HFFc6 (cell line): ENCODE measurements at places on chromosomes 3 and 15.
A peak's percentile ranks its signal among the peaks of the same experiment; 100 is the strongest.

DNA sequence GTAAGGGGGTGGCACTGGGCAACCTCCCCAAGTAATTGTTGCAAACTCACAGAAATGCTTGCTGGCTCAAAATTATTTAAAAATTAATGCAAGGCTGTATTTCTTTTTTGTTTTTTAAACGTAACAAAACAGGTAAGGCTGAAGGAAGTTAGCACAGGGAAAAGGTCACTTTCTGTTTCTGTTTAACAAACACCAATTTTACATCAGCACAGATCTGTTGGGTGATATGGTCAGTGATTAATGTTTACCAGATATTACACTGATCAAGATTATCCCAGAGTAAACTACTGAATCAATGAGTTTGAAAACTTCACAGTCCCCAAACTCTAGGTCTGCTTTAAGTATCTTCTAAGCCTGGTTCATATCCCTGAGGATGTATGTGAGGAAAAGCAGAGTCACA is 558.0 kb downstream of the FOXP1 start:
- H3K4me1 ChIP-seq: peaks cover 32% of the 10 kb centered on the region
- no peak overlapping the region for H3K4me3 ChIP-seq
- H3K27me3 ChIP-seq: no peaks in the 10 kb centered on the region; the same call in none of the 2 replicates
- DNase-seq: no peak
- H3K27ac ChIP-seq: no peak overlapping the region

GRCh38 chr15:60534546-60534945 is 55.6 kb upstream of the ICE2 start:
- H3K36me3 ChIP-seq: no peaks in the 10 kb centered on the region
- no peak overlapping the region for H3K4me3 ChIP-seq
- H3K27me3 ChIP-seq: peaks cover 3% of the 10 kb centered on the region; the same call in 1 of the 2 replicates
- no peaks in the 10 kb centered on the region for H3K4me1 ChIP-seq

GRCh38 chr15:44537735-44538240 is 841 bp downstream of the EIF3J start:
- no peak for DNase-seq
- H3K36me3 ChIP-seq: peaks cover 57% of the 10 kb centered on the region
- peak overlapping the region; percentile 95 for H3K4me3 ChIP-seq
- peaks cover 5% of the 10 kb centered on the region for H3K27me3 ChIP-seq

DNA sequence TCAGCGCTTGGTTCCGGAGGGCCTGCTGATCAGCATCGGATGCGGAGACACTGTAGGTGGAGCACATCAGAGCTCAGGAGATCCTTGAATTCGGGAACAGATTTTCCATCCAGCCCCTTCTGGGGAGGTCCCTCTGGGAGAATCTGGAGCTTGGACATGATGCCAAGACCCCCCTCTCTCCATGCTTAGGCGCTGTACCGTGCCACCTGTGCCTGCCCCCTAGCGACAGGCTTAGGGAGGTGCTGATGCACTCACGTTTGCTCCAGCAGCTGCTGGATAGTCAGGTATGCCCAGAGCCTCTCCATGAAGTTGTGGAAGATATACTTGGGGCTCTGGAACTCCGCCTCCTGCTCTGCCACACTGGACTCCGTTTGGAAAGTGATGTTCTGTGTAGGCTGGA is 9.7 kb downstream of the ITIH4 start:
- H3K27me3 ChIP-seq: peaks cover 4% of the 10 kb centered on the region; the same call in 1 of the 2 replicates
- H3K4me1 ChIP-seq: no peaks in the 10 kb centered on the region
- H3K36me3 ChIP-seq: no peaks in the 10 kb centered on the region

- H3K4me3 ChIP-seq: peak overlapping the region; percentile 96
- peak overlapping the region; percentile 91 for H3K27ac ChIP-seq
- peaks cover 2% of the 10 kb centered on the region; the same call in 1 of the 2 replicates for H3K27me3 ChIP-seq
- peaks cover 21% of the 10 kb centered on the region for H3K36me3 ChIP-seq
- peaks cover 26% of the 10 kb centered on the region for H3K4me1 ChIP-seq
- DNase-seq: no peak
Measured at GRCh38 chr15:51970132-51970817, 1.3 kb downstream of the LEO1 start.

DNA sequence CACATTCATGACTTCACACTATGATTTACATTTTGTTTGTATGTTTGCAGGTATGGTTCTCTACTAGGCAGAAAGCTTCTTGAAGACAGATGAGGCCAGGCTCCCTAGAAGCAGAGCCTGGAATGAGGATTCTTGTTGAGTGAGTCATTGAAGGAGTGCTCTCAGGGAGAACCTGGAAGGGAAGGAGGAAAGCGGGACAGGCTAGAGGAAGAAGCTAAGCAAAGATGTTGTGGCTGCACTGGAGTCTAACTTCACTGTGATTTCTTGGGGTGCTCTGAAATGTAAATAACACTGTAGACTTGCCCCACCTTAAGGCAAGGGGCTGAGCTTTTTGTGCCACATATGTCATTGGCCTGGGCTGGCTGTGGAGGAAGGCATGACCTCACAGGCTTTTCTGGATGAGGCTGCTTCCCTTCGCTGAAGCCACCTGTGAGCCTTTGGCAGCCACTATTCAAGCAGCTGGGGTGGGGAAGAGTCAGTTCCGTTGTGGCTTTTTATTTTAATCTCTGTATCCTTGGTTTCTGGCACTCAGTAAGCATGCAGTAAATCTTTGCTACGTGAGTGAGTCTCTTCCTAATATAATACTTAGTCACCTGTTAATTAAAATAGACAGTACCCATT is 307.3 kb downstream of the SV2B start:
- H3K27ac ChIP-seq: no peak overlapping the region
- no peaks in the 10 kb centered on the region; the same call in 1 of the 2 replicates for H3K27me3 ChIP-seq
- H3K4me1 ChIP-seq: peaks cover 6% of the 10 kb centered on the region; the same call in 1 of the 2 replicates
- H3K36me3 ChIP-seq: no peaks in the 10 kb centered on the region

DNA sequence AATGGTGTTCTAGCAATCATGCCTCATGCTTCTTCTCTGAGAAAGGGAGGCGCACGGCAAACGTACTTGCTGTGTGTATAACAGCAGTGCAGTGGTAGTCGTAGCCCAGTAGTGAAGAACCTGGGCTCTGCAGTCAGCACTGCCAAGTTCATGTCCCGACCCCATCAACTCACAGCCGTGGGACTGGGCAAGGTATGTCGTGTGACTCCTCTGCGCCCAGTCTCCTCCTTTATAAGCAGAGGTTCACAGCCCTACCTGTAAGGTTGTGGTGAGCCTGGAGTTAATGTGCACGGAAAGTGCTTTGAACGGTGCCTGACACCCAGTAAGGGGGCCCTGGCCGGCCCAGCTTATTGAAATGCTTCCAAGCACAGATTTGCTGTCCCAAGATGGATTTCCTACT is 26.6 kb downstream of the EHD4 start:
- H3K4me3 ChIP-seq: no peak overlapping the region
- peaks cover 2% of the 10 kb centered on the region for H3K27me3 ChIP-seq
- H3K27ac ChIP-seq: peak overlapping the region; percentile 98
- peaks cover 86% of the 10 kb centered on the region for H3K4me1 ChIP-seq

DNA sequence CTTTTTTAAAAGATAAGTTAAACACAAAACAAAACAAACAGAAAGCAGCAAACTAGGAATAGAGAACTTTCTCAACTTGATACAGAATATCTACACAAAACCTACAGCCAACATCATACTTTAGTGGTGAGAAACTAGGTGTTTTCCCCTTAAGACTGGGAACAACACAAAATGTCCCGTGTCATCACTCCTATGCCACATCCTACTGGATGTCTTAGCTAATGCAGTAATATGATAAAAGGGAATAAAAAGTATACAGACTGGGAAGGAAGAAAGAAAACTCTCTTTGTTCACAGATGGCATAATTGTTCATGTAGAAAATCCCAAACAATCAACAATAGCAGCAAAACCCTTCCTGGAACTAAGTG is 45.9 kb downstream of the TMEM45A start:
- no peak overlapping the region for H3K4me3 ChIP-seq
- no peak for DNase-seq
- peaks cover 19% of the 10 kb centered on the region for H3K36me3 ChIP-seq
- H3K27me3 ChIP-seq: no peaks in the 10 kb centered on the region
- no peak overlapping the region for H3K27ac ChIP-seq

- H3K4me3 ChIP-seq: no peak overlapping the region
- peaks cover 10% of the 10 kb centered on the region; the same call in 1 of the 2 replicates for H3K36me3 ChIP-seq
- no peak overlapping the region for H3K27ac ChIP-seq
Measured at GRCh38 chr3:29339016-29339833, 58.4 kb downstream of the RBMS3 start.

- H3K27me3 ChIP-seq: no peaks in the 10 kb centered on the region; the same call in 1 of the 2 replicates
- H3K27ac ChIP-seq: no peak overlapping the region
- peaks cover 13% of the 10 kb centered on the region for H3K36me3 ChIP-seq
- no peak overlapping the region for H3K4me3 ChIP-seq
- peaks cover 26% of the 10 kb centered on the region for H3K4me1 ChIP-seq
- no peak for DNase-seq
Measured at GRCh38 chr3:188305220-188305619, 151.3 kb downstream of the LPP start.

DNA sequence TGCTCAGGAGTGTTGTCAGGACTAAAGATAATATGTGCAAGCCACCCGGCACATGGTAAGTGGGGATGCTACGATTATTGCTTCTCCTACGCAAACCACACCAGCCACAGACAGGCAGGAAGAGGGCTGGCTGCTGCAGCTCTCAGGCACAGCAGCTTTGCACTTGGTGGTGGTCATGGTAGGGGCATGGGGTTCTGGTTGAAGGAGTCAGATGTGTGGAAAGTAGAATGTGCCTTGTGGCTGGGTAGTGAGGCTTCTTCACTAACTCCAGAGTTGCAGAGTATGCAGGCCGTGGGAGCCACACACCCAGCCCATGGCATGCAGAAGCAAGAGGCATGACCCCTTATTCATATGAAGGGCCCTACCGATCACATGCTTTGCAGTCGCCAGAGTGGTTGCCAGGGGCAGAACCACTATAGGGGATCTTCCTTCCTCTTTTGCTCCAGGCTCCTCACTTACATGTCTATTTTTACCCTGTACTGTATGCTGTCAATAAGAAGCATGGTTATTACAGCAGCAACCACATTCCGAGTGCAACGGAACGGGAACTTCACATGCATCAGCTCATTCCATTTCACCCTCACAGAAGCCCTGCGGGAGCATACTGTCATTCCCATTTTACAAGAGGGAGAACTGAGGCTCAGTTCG is 59.2 kb upstream of the HERC1 start:
- no peak for DNase-seq
- peaks cover 16% of the 10 kb centered on the region for H3K4me1 ChIP-seq
- H3K27ac ChIP-seq: no peak overlapping the region
- H3K4me3 ChIP-seq: no peak overlapping the region
- H3K27me3 ChIP-seq: peaks cover 5% of the 10 kb centered on the region

GRCh38 chr15:92244703-92245102 is 149.0 kb upstream of the ST8SIA2 start:
- DNase-seq: no peak
- H3K4me3 ChIP-seq: no peak overlapping the region
- H3K27ac ChIP-seq: no peak overlapping the region
- H3K36me3 ChIP-seq: 0 out of 2 replicates have a peak, but pooled peaks cover 5% of the 10 kb centered on the region

DNA sequence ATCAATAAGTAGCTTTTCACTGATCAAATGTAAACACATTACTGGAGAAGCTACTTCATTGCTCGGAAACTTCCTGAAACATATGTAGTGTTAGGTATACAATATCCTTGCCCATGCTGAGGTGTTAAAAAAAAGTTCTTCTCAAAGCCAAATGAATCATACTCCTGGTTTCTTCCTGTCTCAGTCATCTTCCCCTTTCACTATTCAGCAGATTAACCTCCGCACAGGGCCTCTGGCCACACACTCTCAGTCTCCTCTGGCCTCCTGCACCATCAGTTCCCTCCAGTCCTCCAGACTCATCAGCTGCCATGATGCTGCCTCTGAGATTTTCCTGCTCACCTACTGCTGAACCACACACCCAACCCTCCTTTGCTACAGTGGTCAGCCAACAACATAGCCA is 70.5 kb upstream of the BOC start:
- no peaks in the 10 kb centered on the region for H3K36me3 ChIP-seq
- H3K27ac ChIP-seq: no peak overlapping the region
- no peaks in the 10 kb centered on the region for H3K4me1 ChIP-seq
- peaks cover 11% of the 10 kb centered on the region for H3K27me3 ChIP-seq
- DNase-seq: no peak

GRCh38 chr3:174132006-174132405 is 727.1 kb upstream of the NAALADL2 start:
- no peaks in the 10 kb centered on the region for H3K36me3 ChIP-seq
- H3K4me3 ChIP-seq: no peak overlapping the region; the same call in 1 of the 2 replicates
- no peaks in the 10 kb centered on the region for H3K27me3 ChIP-seq

- H3K4me3 ChIP-seq: no peak overlapping the region
- H3K4me1 ChIP-seq: peaks cover 10% of the 10 kb centered on the region
- DNase-seq: peak; percentile 2
- peaks cover 5% of the 10 kb centered on the region for H3K27me3 ChIP-seq
- H3K36me3 ChIP-seq: no peaks in the 10 kb centered on the region
- no peak overlapping the region for H3K27ac ChIP-seq
Measured at GRCh38 chr3:169581633-169582032, 81.9 kb downstream of the MECOM start.

DNA sequence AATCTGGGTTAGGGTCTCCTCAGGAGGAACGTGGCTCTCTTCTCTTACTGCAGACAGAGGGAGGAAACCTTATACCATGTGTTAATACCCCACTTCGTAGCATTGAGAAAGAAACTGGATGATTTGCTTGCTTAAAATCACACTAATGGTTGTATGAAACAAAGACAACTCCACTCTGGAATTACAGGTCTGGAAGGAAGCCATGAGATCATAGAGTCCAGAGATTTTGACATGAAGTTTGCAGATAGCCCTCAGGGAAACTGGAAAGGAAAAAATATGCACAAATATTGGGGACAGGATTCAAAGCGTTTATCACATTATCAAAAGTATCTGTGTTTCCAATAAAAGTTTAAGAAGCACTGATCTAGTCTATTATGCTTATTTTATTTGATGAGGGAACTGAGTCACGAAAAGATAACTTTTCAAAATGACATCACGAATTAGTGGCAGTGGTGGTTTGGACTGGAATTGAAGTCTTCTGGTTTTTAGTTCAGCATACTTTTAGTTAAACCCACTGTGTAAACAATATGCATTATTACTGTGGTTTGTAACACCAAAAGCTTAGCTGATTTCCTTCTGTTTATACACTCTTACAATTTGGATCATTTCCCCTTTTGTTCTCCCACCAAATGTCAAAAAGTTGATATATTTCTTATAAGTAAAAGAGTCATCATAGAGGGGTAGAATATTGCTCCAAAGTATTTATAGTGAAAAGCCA is 16.8 kb downstream of the FGF7 start:
- H3K27me3 ChIP-seq: no peaks in the 10 kb centered on the region
- H3K4me1 ChIP-seq: peaks cover 71% of the 10 kb centered on the region
- no peak for DNase-seq
- H3K27ac ChIP-seq: peak overlapping the region; percentile 10; the same call in 1 of the 2 replicates

GRCh38 chr3:156491192-156491591 is 63.7 kb downstream of the SSR3 start:
- no peak overlapping the region for H3K27ac ChIP-seq
- H3K4me1 ChIP-seq: peaks cover 6% of the 10 kb centered on the region; the same call in 1 of the 2 replicates
- H3K27me3 ChIP-seq: no peaks in the 10 kb centered on the region; the same call in 1 of the 2 replicates
- no peak overlapping the region for H3K4me3 ChIP-seq

- DNase-seq: no peak
- H3K4me1 ChIP-seq: peaks cover 21% of the 10 kb centered on the region
Measured at GRCh38 chr3:50320853-50321335, 1.7 kb downstream of the HYAL2 start.
